ENCODE measurements at places on chromosomes 2 and 18.

DNA sequence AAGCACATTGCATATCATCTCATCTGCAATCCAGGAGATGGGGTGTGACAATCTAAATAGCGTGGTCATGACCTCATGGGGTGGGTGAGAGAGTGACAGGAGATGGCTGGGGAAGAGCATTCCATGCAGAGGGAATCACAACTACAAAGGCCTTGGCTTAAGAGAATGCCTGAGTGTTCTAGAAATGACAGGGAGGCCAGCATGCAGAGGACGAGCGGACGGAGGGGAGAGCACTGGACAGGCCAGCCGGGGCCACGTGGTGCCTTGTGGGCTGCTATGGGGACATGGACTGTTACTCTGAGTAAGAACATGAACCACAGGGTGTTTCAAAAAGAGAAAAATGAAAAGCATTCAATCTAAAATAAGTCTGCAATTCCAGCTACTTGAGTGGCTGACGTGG, 117.9 kb upstream of the ODC1 start:
- DNase-seq, result no peak

DNA sequence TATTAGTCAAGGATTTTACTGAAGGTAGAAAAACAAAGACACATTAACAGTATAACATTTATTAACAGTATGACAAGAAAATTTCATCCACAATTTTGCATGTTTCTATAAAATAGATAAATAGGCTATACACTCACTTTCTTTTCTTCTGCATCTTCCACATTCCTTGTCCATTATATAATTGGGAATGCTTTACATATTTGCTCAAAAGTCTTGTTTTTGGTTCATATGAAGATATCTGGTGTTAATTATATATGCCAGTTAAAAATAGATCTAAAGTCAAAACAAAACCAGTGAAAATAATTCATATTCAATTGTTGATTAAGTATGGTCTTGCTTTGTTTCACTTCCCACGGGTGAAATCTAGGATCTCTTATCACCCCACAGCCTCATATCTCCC, 53.4 kb downstream of the SERPINB7 start:
- DNase-seq, result no peak

DNA sequence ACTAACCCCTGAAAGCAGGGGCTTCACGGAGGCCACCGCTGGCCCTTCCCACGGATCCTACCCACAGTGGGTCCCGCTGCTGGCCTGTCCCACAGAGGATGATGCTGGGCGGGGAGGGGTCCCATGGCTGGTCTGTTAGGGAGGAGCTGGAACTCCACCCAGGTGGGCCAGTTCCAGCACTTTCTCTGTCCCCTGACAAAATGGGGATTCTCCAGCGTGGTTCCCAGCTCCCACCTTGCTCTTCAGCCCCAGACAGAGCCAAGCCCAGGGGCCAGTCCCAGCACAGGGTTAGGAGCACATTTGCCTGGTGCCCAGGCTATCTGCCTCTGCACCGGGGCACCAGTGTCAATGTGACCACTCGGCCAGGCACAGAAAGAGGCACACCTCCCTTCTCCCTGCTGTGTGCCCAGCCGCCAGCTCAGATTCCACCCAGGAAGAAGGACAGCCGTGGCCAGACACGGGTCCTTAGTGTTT, 50.0 kb downstream of the ANKMY1 start:
- no peak for DNase-seq

GRCh38 chr2:120867290-120868241, 131.9 kb downstream of the GLI2 start:
- DNase-seq, result no peak

- no peak for DNase-seq
These were observed 982 bp downstream of the HJURP start for GRCh38 chr2:233853353-233853752.

DNA sequence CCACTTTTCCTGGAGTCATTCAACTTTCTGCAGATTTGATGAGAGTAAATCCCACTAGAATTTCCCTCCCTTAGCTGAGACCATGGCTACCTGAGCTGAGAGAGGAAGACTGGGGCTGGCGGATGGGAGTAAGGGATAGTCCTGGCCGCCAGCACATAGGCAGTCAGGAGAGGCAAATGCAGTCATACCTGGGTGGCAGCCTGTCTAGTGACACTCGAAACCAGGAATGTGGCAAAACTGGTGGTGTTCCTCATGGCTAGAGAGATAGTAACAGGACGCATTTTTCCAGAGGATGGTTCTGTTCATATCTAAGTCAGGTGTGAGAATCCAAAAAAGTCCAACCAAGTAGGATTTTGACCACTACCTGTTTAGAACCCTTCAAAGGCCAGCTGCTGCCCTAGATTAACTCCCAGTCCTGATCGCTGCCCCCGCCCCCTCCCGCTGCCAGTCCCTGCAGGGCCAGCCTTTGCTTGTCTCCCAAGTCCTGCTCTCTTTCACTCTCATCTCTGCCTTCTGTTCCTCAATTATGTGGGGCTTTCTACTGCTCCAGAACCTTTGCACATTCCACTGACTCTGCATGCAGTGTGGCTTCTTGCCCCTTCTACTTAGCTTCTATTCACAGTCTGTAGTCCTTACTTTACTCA, 17.4 kb upstream of the SCG2 start:
- DNase-seq, result no peak

- no peak for DNase-seq
These were observed 94.3 kb downstream of the ZFP36L2 start for GRCh38 chr2:43131890-43132682.

DNA sequence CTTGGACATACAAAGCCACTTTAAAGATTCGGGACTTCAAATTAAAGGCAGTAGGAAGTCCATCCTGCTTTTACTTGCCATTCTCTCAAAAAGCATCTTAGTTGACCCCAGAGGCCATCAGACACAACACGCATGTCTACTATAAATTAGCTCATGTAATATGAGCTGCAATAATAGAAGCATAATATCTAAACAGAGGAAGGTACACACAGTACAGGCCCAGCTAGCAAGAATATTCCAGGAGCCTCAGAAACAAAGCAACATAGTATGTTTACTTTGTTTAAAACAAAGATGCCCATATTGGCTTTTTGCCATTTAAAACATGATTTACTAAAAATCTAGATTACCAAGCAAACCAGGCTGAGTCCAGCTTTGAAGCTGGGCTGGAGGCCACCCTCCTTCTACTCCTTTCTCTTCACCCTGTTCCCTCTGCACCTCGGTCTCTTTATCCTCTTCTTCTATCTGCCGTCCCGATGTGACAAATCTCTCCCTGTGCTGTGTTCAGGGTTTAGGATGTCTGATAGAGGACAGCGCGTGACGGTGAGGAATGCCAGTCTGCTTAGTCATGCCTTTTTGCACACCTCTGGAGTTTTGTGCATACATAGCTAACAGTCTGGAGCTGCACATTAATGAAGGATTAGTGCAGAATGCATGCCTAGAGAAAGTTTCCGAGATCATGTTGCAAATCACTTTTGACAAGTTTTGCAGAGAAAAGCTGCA, 28.2 kb downstream of the DTNA start:
- DNase-seq, result no peak

GRCh38 chr2:230816735-230817134, 48.0 kb upstream of the ITM2C start:
- no peak for DNase-seq

- no peak for DNase-seq
These were observed 103.0 kb downstream of the MAPK4 start for GRCh38 chr18:50662775-50663383.

DNA sequence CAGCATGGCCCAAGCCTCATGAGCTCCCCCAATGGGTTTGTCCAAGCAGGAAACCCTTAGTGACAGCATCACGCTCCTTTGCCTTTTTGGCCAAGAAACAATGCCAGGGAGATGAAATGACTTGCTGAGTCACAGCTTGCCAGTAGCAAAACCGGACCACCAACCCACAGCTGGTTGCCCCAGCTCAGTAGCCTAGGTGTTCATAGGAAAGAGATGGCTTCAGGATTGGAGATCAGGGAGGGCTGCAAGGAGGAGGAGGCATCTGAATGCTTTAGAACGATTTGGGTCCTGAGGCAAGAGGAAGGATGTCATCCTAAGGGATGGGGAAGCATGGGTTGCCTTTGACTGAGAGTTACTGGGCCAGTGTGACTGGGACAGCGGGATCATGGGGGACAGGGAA, 116.7 kb downstream of the CELF4 start:
- DNase-seq, result no peak

GRCh38 chr2:14967729-14968128, 335.2 kb downstream of the LRATD1 start:
- DNase-seq, result no peak

- peak; percentile 28 for DNase-seq
These were observed 4.0 kb downstream of the CYP26B1 start for GRCh38 chr2:72143441-72144273.

DNA sequence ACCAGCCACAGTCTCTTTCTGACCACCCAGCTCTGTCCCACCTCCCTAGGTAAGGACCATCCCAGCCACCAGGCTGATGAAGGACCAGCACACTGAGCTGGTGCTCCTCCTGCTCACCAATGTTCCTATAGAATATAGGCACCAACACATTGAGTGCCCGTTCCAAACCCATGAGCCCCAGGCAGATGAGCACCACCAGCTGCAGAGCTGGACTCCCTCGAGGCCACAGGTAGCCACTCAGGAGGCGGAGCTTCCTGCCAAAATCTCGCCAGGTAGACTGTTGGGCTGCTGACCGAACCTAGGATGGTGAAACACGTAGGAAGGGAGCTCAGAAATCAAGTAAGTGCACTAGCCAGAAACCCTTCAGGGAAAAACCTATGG, 2.2 kb downstream of the ABCB6 start:
- no peak for DNase-seq

DNA sequence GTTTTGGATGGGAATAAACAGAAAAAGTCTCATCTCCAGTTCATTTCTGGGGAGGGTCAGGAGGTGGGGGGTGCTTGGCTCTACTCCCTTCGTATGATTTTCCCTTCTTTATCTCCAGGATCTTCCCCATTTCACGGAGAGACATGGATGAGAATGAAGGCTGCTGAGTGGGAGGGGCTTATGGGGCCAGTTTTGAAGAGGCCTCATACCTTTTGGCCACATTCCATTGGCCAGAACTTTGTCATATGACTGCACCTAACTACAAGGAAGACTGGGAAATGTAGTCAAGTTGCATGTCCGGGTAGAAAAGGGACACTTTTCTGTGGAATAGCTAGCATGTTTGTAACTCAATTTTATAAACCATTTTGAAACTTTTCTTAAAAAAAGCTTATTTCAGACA, 117.6 kb downstream of the NEDD4L start:
- no peak for DNase-seq

DNA sequence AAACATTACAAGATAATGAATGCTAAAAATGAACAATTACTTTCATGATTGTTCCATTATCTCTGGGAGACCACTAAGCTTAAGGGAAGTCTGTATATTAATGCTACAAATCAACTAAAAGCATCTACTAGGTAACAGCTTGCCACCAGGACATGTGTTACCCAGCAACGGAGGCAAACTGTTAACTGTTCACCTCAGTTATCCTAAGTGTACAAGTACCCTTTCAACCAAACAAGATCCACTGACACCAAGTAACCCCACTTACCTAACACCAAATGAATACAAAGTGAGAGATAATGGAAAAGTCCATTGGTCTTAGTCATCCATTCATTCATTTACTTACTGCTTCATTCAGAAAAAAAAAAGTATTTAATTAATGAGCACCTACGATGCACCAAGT, 54.7 kb upstream of the KIDINS220 start:
- no peak for DNase-seq

- DNase-seq, result no peak
These were observed 269.8 kb downstream of the TMX3 start for GRCh38 chr18:68445136-68445535.

- DNase-seq, result peak; percentile 5
These were observed 273.6 kb downstream of the SLC8A1 start for GRCh38 chr2:40178171-40178778.

DNA sequence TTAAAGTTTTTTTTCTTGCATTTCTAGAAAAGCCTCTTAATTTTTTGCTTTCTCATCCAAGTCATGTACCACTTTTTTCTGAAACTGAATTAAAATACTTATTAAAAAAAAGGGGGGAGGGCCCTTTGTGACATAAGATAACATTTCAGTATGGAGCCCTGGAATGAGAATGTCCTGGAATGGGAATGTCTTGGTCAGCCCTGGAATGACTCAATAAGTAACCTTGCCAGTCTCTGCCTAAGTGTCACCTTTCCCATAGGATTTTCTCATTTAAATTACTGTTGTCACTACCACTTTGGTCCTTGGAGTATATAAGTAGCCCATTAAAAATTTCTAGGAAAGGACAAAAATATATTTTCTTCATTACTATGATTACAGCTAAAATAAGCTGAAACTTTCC, 4.7 kb downstream of the UBXN2A start:
- no peak for DNase-seq

DNA sequence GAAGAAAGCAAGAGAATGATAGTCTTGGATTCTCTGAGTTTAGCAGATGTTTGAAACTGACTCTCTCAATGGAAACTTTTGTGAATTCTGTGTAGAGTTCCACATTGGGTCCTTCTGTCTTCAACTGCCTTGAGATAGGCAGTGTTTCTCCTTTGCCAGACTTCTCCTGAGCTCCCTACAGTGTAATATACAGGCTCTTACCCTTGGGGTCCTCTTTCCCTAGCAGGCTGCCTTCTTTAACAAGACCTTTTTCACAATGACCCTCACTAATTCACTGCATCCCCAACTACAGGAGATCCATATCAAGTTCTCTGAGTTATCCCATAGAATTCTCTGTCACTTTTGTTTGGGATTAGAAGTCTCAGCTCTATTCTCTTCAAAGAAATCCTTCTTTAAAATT, 513.0 kb downstream of the XIRP2 start:
- DNase-seq, result no peak

DNA sequence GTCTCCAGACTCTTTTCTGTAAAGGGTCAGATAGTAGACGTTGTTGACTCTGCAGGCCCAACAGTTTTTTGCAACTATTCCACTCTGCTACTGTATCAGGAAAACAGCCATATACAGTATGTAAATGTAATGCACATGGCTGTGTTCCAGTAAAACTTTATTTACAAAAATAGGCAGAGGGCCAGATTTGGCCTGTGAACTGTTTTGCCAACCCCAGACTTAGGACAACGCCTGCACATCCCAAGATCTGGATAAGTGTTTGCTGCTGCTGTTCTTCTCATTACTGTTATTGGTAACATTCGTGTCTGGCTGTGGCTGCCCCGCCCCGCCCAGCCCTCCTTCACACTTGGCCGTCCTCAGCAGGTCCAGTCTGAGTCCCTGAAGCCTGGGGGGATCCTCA, 94.6 kb upstream of the MCFD2 start:
- DNase-seq, result no peak

DNA sequence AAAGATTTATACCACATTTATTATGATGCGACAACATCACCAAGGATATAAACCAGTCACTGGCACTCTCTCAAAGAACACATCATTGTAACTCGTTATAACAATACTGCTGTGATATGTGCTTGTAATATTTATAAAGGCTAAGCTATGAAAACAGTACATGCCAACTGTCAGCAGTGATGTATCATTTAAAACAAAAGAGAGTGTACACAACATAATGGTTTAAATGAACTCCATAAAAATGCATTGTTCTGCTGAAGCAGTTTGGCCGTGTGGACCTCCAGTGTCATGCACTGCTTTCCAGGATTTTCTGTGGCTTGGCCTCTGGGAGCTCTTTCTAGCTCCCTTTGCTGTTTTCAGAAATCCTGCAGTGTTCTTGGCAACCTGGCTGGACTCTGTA, 215.6 kb downstream of the MTX2 start:
- no peak for DNase-seq

- DNase-seq, result no peak
These were observed 79.6 kb upstream of the SKOR2 start for GRCh38 chr18:47331026-47331425.

Data from GM13977 (cell line).